ENCODE measurements at places on chromosomes 12 and 14.

DNA sequence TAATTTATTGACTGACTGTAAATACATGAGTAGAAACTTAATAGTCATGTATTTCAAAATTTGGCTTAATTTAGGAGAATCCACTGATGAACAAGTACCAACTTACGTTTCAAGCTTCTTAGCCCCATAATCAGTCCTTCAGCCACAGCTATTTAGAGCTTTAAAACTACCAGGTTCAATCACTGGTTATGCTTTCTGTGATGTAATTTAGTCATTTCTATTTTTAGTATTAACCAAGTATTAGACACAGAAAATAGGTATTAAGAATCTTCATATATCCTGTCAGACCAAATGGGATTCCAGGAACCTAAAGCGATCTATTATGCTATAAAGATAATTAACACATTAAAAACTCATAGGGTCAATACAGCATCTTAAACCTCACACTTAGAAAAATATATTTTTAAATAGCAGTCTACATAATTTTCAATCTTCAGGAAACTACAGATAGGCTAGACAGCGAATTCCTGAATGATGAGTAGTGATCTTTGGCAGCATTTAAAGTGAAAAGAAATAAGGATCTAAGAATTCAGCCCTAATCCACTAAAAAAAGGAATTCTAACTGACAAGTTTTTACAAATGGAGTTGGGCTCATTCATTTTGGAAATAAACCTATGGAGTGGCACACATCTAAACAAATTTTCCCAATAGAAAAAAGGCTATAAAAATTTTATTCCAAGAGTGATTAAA lies 51.5 kb downstream of the ZC3H14 start:
- DNase-seq, result no peak

DNA sequence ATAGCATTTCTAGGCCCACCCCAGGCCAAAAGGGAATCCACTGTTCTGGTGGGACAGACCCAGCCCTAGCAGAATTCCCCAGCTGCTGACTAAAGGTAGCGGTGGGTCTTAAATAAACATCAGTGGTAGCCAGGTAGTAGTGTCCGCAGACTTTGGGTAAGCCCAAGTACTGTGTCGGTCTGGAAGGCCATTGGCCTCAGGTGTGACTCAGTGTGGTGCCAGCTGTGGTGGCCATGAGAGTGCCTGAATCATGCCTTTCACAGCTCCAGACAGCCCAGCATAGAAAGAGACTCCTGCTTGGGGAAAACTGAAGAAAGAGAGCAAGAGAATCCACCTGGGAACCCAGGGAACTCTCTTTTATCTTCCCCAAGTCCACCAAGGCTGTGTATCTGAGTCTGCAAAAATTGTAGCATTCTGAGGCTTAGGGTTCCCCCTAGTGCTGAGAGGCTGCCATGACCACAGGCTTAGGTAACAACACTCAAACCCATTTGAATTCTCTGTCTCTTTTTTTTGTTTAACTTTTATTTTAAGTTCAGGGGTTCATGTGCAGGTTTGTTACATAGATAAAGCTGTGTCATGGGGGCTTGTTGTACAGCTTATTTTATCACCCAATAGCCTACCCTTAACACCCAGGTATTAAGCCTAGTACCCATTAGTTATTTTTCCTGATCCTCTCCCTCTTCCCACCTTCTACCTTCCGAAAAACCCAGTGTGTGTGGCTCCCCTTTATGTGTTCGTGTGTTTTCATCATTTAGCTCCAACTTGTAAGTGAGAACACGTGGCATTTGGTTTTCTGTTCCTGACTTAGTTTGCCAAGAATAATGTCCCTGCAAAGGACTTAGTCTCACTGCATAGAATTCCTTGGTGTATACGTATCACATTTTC lies 16.7 kb upstream of the CD163L1 start:
- DNase-seq, result peak; percentile 18

DNA sequence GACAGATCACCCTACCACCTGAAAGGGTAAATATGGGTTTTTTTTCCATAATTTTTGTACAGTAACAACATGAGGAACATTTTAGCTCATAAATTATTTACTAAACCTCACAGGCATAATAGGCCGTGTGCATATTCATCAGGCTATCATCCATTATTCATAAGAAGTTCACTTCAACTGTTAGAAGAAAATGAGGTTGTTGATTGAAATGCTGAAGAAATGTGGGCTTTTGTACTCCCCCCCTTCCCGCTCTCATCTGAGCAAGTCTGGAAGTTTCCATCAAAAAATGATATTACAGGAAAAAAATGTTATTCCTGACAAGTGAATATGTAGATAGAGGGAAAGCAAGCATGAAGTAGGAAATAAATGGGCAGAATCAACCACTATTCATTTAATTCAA lies 7.9 kb upstream of the POU6F1 start:
- no peak for DNase-seq

- DNase-seq, result no peak
Measured at GRCh38 chr14:51707327-51707726, 55.6 kb downstream of the FRMD6 start.

DNA sequence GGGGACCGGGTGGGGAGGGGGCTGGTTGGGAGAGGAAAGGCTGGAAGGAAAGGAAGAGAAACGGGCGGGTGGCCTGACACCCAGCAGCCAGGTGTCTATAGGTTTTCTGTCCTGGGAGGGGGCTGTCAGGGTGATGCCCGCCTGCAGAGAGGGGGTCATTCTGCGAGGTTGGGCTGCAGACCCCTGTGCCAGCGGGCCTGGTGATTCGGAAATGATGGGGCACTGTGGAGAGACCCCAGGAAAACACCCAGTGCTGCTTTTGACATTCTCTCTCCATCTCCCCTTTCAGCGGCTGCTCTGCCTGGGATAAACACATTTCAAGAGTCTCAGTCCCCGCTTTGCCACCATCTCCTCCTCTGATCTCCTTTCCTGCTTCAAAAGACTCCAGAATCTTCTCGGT lies 168.5 kb upstream of the RTL1 start:
- no peak for DNase-seq

GRCh38 chr12:55659486-55660385 lies 23.0 kb downstream of the OR10P1 start:
- no peak for DNase-seq

DNA sequence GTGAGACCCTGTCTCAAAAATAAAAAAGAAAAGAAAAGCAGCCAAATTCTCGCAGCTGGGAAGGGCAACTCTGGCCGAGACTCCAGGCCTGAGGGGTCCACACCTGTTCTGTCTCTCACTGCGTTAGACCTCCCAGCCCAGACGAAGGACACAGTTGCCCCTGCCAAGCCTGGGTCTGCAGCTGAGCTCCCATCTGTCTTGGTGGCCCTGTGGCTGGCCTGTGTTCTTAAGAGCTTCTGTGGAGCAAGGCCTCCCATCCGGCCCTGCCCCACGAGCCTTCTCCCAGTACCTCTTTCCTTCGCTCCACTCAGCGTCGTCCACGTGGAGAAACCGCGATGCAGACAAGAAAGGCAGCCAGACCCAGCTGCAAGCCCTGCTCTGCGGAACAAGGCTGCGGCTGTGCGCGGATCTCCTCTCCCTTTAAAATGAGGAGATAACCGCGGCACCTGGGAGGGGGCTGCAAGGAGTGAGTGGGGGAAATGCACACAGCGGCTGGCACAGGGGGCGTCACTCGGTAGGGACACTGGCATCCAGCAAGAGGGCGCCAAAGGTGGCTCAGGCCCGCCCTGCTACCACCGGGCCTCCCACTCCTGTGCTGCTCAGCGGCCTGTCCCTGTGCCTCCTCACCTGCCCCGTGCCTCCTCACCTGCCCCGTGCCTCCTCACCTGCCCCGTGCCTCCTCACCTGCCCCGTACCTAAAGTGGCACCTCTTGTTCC lies 42.4 kb downstream of the LRRC74A start:
- DNase-seq, result no peak

DNA sequence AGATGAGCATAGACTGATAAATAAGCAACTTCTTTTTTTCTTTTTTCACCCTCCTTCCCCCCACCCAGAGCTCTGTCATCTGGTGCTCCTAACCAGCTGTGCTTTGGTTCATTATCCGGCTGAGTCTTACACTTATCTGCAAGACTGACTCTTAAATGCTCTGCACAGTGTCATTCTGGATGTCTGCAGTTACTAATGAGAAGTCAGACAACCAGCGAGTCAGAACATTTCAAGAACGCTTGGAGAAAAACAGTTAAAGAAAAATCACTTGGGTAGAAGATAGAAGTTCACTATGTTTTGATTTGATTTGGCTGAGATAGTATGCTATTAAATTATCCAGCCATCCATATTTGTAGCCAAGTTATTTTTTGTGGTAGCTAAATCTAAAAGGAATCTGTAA lies 328.9 kb upstream of the PRICKLE1 start:
- DNase-seq, result no peak

DNA sequence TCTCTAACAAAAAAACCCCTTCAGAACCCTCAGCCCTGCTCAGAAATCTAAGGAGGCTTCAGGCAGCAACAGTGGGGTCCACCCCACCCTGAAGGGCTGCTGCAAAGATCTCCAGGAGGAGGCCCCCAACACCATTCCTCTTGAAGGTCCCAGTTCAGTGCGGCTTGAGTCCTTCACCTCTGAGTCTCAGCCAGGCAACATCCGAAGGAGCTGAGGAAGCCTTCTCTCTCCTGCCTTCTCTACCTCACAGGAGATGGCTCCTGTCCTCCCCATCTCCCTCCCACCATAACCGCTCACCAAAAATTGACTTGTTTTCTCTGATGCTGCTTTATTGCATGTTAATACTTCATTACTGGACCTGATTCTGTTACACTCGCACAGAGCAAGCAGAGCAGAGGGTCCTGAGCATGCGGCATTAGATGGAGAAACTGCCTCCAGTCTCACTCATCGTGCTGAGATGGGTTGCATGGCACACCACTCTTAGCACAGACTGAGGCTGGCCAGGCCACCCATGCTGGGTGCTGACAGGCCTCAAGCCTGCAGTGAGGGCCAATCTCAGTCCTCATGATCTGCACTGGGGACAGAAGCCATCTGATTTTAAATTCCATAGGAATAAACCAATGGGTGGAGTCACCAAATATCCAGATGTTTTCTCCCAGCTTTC lies 224.8 kb downstream of the CACNA1C start:
- no peak for DNase-seq

- no peak for DNase-seq
Measured at GRCh38 chr12:68784015-68784414, 24.0 kb upstream of the MDM2 start.

- DNase-seq, result no peak
Measured at GRCh38 chr12:31603546-31604009, 12.6 kb upstream of the DENND5B start.

GRCh38 chr14:33993246-33993645 lies 42.4 kb upstream of the EGLN3 start:
- no peak for DNase-seq

GRCh38 chr12:104505095-104505818 lies 48.5 kb downstream of the CHST11 start:
- no peak for DNase-seq

DNA sequence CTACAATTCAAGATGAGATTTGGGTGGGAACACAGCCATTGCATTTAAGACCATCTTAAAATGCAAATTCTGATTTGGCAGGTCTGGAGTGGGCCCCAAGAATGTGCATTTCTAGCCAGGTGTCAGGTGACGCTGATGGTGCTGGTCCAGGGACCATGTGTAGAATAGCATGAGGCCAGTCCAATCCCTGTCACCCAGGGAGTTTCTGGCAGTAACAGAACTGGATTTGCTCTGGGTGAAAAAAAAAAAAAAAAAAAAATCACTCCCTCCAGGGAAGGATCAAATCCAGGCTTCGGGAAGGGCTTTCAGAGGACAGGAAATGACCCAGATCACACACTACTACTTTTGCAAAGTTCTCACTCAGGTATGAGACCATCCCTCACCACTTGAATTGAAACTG lies 213.2 kb upstream of the NOS1 start:
- DNase-seq, result no peak

- no peak for DNase-seq
Measured at GRCh38 chr12:100576331-100577036, 3.0 kb downstream of the GAS2L3 start.

DNA sequence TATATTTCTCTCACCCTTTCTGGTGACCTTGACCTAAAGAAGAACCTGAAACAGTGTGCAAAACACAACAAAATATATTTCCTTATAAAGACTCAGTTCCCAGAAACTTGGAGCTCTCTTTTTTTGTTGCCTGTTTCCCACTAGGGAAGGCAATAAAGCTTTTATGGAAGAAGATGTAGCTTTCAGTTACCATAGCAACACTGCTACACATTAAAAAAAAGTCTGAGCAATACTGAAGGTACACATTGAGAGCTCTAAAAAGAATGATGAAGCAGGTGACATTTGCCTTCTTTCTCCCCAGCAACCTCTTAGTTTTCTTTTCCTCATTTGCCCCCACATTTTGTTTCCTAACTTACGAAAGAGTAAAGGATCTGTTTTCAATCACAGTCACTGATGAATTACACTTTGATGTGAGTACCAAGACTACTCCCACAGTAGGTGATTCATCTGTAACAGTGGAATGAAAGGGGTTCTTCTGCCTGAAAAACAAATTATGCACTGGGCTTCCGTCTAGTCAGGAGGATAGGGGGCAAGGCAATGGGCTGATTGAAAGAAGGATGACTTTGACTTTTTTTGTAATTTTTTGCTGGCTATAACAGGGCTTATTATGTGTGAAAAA lies 1.1 kb upstream of the CATSPERB start:
- DNase-seq, result no peak

DNA sequence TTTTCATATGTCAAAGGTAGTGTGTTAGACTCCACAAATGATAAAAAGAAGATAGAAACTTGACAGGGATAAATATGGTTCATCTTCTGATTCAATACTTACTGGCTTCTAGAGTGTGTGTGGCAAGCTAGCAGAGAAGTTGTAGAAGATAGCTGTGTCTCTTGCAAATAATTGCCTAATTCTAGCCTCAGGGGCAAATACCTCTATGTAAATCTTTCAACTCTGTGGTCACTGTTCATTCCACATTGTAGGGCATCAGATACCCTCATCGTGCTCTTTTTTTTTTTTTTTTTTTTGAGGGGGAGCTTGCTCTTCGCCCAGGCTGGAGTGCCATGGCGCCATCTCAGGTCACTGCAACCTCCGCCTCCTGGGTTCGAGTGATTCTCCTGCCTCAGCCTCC lies 1.7 kb downstream of the OLR1 start:
- DNase-seq, result no peak

DNA sequence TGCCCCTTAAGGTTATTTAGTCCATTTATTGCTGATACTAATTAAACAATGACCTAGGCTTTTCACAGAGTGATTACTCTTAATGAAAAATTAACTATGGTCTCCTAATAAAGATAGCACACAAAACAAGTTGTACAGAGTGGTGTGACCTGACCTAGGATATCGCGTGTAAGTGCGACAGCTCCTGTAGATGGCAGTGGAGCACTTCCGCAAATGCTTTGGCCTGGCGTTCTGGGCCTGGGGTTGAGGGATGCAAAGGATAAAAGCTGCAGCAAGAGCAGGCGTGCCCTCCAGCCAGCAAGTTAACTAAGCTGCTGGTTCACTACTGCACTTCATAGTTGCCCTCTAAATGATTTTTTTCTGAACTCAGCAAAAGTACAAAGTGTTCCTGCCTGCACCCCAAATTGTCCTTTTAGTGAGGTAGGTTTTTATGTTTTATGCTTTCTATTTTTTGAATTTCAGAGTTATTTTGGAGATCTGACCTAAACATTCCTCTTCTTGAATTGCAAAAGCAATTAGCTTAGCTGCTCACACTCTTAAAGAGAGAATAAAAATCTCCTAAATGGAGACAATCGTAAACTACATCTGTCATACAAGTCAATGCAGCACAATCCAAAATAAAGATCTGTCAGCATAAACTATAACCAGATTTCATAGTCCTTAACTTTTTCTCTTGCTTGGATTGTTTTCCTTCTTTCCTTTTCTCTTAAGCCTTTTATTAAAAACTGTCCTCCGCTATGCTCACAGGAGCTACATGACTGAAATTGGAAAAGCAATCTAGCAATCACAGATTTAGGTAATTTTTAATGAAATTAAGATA lies 379.6 kb downstream of the LRIG3 start:
- DNase-seq, result no peak

GRCh38 chr12:101954676-101955075 lies 77.3 kb downstream of the DRAM1 start:
- no peak for DNase-seq
